ENCODE measurements at places on chromosomes 6 and 20.

GRCh38 chr6:136989571-136990241 lies 55.1 kb downstream of the IL20RA start:
- DNase-seq = no peak

- no peak for DNase-seq
Measured at GRCh38 chr6:20117474-20117873, 94.8 kb downstream of the MBOAT1 start.

DNA sequence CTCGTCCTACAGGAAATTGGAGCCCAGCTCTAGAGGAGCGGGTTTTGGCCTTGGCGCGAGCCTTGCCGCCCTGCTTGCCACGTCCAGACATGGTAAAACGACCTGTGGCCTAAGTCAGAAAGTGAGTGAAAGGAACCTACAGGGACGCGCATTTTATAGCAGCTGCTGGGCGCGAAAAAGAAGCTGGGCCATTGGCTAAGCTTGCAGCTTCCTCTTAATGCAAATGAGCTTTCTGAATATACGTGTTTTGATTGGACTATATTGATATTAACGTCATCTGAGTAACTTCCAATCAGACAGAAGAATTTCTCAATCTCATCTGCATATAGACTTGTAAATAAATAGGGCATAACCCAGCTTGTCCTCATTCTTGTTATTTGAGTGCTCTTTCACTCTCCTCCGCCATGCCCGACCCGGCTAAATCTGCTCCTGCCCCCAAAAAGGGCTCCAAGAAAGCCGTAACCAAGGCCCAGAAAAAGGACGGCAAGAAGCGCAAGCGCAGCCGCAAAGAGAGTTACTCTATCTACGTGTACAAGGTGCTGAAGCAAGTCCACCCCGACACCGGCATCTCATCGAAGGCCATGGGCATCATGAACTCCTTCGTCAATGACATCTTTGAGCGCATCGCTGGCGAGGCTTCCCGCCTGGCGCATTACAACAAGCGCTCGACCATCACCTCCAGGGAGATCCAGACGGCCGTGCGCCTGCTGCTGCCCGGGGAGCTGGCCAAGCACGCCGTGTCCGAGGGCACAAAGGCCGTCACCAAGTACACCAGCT lies 18.9 kb downstream of the OR2B2 start:
- DNase-seq = peak; percentile 98

DNA sequence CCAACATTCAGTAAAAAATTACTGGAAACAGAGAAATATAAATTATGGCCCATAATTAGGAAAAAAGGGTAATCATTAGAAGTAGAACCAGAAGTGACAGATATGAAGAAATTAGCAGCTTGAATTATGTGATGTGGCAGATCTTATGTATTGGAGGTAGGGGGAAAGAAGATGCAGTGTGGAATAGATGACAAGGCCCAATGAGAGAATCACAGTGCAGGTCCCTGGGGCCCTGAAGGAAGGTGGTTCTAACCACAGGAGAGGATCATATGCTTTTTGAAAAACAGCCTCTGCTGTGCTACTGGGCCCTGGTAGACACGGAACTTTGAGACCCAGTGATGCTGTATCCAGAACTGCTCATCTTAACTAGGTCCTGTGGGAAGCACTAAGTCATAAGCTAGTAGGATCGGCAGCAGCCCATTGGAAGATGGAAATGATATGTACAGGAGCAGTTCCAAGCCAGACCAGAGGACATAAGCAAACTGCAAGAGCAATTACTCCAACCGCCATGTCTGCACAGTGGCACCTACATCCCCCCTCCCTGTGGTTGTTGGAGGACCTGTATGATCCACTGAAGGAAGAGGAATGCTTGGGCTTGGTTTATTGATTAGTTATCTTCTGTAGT lies 14.2 kb downstream of the HEBP2 start:
- no peak for DNase-seq

GRCh38 chr6:84645563-84646266 lies 118.7 kb downstream of the TBX18 start:
- no peak for DNase-seq

DNA sequence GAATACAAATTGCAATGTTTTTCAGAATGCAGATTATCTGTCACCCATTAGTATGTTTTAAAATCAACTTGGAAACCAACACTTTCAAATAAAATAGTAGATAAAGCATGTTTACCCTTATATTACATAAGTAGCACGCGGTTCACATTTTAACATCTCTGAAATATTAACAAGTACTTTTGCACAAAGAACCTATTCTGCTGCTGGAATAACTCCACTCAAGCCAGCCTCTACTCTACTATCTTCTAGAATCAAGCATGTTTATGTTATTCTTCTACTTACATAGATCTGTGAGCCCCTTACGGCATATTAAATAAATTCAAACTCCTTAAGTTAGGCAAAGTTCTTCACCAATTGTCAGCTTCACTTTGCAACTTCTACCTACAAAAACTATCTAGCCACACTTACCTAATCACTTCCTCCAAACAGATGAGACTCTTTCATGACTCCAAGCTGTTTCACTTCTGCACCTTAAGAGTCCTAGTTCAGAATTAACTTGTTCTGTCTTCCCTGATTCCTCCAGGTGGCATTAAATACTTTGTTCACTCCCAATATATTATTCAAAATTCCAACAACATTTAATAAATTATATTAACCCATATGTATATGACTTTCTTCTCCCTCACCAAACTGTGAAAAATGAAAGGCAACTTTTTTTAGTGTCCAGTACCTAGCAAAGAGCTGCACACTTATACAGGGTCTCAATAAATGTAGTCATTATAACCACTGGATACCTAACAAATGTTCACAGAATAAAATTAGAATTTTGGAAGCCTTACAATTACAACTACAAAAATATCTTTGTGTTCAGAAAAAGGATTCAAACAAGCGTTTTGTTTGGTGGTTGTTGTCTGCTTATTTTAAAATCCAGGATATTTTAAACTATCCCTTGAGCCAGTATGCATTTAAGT lies 12.1 kb downstream of the CEP85L start:
- DNase-seq = no peak

DNA sequence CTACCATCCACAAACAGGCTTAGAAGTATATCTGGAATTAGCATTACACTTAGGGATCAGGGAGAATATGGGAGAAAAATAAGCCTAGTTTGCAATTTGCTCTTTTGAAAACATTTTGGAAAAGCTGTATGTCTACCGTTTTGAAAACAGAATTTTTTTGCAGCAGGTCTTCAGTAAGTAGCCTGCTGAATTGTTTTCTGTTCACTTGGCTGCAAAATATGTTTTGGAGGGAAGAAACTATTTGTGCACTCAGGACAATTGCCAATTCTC lies 39.6 kb downstream of the ILRUN start:
- no peak for DNase-seq

- DNase-seq = no peak
Measured at GRCh38 chr6:96017070-96017359, 1.2 kb downstream of the FUT9 start.

- no peak for DNase-seq
Measured at GRCh38 chr20:22807045-22807444, 222.7 kb upstream of the FOXA2 start.

DNA sequence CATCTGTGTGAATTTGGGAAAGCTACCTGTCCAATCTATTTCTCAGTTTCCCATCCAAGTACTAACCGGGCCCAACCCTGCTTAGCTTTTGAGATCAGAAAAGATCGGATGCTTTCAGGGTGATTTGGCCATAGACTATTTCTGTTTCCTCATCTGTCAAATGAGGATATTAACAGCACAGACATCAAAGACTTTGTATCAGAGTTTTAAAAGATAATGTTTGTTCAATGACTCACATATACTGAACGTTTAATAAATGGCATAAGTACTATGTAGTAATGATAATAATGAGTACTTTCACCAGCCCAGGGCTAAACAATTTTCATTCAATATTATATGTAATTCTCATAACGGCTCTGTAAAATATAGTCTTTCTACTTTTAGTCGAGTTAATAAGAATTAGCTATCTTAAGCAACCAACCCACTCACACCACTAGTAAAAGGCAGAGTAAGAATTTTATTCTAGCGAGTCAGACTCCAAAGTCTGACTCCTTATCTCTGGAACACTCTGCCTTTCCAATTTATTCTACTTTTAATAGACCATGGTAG lies 216.5 kb downstream of the ARHGAP18 start:
- DNase-seq = no peak

GRCh38 chr6:106702451-106703110 lies 73.2 kb downstream of the QRSL1 start:
- DNase-seq = no peak

DNA sequence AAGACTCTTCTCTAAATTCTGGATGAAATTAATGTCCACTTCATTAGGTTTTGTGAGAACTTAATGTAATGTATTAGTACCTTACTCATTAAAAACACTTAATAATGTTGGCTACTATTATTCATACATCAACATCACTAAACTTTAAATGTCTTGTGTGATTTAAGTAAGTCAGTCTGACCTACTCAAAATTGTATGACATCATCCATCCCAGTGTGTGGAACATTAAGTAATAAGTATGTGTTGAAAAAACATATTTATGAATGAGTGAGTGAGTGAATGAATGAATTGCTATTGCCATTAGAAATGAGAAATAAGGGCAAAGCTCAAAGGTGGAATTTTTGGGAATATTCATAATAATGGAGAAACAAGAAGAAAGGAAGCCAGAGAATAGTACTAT lies 285.8 kb downstream of the HTR1B start:
- no peak for DNase-seq

DNA sequence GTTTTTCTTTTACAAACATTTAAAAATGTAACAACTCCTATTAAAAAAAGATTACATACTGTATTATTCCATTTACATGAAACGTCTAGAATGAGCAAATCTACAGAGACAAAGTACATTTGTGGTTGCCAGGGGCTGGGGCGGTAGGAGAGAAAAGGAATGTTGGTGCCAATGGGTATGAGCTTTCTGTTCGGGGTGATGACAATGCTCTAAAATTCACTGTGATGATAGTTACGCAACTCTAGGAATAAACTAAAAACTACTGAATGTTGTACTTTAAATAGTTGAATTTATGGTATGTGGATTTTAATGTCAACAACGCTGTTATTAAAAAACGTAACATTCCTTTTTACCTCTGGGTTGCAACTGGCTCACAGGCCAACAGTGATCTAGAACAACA lies 211.1 kb downstream of the GMDS start:
- no peak for DNase-seq

DNA sequence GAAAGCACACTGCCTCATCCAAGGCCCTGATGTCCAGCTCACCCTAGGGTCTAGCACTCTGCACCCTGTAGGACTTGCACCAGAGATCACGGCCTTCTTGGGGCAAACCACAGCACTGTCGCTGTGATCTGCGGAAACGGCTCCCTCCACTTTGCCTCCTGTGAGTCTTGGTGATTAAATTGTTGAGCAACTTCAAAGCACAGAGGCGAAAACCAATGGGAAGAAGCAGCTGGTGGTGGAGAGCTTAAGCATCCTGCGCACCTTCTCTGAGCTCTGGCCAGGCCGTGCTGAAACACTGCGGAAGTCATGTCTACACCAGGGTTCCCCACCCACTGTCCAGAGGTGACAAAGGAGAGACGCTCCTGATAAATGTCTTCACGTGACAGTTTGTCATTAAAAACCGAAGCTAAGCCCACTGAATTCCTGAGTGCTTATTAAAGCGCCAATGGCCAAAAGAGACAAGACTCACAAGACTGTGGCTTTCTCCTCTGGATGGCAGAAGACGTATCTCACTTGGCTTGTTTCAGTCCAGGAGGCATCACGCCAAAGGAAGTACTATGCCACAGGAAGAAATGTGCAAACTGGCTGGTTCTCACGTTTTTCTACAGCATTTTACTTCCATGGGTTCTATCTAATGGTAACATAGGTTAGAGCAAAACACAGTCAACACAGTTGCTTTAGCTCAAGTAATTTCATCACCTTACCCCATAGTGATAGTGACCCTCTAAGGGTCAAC lies 3.1 kb downstream of the RAMACL start:
- no peak for DNase-seq

DNA sequence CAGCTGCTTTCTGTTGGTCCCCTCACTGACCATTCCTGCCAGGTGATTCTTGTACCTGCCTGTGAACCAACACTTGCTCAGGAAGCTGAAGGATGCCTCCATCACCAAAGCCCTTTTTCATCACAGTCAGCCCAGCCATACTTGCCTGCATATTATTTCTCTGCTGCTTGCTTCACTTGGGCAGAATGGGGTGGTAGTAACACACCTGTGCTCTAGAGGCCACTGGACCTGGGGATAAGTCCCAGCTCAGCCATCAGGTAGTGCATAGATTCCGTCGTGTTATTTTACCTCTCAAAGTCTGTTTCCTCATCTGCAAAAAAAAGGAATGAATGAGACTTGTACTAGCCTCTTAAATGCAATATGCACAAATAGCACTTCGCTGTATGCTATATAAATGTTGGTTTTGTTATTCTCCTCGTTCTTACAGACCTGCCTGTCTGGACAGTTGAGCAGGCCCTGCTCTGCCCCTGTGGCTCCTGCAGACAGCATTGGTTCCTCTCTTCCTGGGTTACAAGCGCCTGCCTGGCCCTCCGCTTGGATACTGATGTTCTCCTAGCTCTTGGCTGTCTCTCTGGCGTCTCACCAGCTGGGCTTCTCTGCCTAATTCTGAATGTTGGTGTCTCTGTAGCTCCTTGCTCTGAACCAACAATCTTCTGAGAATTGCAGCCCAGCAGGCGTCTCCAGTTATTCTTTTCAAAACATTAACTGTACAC lies 151.8 kb downstream of the UNC5CL start:
- no peak for DNase-seq

DNA sequence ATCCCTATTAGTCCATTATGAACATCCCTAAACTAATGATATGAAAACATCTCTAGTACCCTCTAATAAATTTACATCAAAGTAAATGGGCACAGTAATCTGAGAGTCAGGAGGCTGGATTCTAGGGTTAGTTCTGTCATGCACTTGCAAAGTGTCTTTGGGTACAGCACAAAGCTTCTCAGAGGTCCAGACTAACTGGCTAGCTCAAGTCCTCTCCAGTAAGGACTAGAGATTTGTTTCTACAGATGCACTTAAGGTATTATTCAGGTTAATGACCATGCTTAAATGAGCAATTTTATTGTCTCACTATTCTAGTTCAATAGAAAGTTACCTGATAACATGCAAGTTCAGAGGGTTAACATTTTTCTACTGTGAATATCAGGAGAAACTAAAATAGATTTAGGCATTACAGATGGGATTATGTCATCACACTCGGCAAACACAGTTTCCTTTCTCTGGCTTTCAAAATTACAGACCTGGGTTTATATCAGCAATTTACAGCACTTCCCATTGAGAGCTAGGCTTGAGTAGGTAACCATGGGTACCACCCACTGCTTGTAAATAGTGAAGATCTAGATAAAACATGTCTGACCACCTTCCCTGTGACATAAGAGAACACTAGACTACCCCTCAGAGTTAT lies 402.9 kb upstream of the RUNX2 start:
- peak; percentile 17 for DNase-seq

GRCh38 chr6:116316772-116317467 lies 37.2 kb upstream of the TSPYL1 start:
- DNase-seq = no peak

DNA sequence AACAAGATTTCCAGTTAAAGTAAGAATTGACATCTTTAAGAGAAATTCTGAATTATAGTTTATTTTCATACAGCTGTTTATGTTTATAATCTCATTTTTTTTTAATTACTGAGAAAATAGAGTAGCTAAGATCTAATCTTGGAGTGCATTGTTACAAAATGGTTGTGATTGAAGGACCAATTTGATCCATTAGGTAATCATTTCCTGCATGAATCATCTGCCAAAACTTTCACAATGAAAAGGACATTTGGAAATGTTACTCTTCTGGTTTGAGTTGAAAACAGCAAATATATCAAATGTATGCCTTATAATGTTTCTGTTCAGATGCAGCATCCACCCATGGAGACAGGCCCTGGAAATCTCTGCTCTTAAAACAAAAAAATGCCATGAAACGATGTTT lies 19.0 kb downstream of the TUBB2A start:
- DNase-seq = no peak

All from foreskin melanocyte (primary cell).